ENCODE measurements at places on chromosomes 3 and 15.

DNA sequence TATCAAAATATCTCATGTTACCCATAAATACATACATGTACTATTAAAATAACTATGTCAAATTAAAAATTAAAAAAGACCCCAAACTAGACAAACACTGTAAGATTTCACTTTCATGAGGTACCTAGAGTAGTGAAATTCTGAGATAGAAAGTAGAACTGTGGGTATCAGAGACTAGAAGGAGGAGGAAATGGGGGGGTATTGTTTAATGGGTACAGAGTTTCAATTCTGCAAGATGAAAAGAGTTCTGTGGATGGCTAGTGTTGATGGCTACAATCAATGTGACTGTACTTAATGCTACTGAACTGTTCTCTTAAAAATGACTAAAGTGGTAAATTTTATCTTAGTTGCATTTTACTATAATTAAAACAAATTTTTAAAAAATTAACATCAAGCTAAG is 36.6 kb downstream of the RFX7 start:
- no peak for DNase-seq

GRCh38 chr15:71202712-71203111 is 87.4 kb downstream of the THSD4 start:
- DNase-seq: no peak

GRCh38 chr15:100836501-100836900 is 43.1 kb upstream of the ALDH1A3 start:
- DNase-seq: no peak

- DNase-seq: no peak
Measured at GRCh38 chr3:28172748-28173147, 68.7 kb upstream of the CMC1 start.

DNA sequence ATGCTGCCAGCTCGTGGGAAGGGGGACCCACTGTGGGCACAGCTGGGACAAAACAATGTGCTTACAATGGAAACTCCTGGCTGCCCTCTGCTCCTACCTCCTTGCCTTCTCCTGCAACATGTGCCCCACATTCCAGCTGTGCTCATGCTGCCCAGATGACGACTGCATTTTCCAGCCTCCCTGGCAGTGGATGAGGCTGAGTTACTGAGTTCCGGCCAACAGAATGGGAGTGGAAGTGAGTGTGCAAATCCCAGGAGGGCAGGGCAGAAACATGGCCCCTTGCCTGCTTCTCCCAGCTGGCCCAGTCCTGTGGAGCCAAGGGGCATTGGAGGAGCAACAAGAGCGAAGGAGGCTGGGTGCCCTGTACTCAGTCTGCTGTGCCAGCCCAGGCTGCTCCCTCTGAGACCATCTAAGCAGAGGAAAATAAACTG is 17.1 kb downstream of the KLF15 start:
- DNase-seq: no peak

- DNase-seq: no peak
Measured at GRCh38 chr15:75702436-75702835, 10.2 kb downstream of the CSPG4 start.

GRCh38 chr3:41073190-41073589 is 126.1 kb upstream of the CTNNB1 start:
- no peak for DNase-seq

DNA sequence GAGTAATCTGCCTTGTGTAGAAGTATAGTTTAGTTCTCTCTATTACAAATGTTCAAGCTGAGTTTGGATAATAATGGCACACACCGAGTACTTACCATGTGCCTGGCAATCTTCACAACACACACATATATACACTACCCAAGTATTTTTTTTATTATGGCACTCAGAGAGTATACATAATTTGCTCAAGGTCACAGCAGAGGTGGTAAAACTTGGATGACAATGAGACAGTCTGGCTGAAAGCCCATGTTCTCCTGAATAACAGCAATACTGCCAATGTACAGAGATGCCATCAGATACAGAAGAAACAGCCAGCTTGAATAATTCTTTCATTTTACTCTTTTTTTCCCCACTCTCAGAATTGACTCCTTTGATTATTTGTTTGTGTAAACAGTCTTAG is 460.0 kb downstream of the CNTN6 start:
- no peak for DNase-seq

- DNase-seq: no peak
Measured at GRCh38 chr3:172530101-172530561, 6.9 kb upstream of the TNFSF10 start.

DNA sequence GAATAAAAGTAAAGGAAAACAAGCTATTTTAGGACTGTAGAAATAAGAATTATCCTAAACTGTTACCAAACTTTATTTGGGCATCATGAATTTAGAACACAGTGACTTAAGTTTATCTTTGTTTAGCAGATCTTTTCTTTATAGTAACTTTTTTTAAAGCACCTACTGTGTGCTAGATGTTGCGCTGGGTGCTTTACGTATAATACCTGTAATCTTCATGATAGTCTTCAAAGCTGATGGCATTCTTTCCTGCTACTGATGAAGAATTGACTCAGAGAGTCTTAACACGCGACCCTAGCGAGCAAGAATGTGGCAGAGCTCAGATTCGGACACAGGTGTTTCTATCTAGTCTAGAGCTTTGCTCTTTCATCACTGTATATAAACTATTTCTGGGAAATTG is 53.9 kb downstream of the CHD2 start:
- no peak for DNase-seq

DNA sequence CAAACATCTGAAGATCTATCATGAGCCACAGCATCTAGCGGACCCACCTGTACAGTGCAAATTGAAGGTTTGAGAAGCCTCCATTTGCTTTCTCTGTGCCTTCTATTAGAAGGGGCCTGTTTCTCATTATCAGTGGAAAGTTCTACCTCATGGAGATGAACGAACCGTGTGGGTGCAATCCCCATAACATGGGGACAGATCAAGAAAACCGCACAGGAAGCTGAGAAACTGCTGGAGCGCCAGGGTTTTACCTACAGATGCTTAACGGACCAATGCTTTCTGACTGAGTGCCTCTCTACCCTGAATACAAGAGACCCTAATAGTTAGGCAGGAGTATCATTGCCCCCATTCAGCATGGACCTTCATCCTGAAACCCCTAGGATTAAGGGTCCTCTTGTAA is 53.5 kb downstream of the CYP19A1 start:
- no peak for DNase-seq

GRCh38 chr3:161403251-161403650 is 31.9 kb upstream of the SPTSSB start:
- DNase-seq: no peak

DNA sequence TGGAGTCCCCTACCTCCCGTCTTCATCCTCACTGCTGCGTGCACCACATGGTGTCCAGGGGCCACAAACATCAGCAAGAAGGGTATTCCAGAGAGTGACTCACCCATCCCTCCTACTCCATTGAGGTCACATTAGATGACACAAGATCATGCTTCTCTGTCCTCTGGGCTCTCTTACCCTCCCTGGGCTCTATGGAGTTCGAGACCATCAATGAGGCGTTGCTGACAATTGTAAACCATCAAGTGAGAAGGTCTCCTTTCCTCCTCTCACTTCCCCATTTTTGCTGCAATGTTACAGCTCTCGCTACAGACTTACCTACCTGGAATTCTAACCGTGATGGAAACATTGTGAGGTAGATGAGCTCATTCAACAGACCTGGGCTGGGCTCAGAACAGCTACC is 51.7 kb downstream of the HMCES start:
- no peak for DNase-seq

- no peak for DNase-seq
Measured at GRCh38 chr15:27619204-27619603, 479.9 kb downstream of the OCA2 start.

GRCh38 chr3:123370819-123371218 is 78.1 kb downstream of the ADCY5 start:
- DNase-seq: no peak

DNA sequence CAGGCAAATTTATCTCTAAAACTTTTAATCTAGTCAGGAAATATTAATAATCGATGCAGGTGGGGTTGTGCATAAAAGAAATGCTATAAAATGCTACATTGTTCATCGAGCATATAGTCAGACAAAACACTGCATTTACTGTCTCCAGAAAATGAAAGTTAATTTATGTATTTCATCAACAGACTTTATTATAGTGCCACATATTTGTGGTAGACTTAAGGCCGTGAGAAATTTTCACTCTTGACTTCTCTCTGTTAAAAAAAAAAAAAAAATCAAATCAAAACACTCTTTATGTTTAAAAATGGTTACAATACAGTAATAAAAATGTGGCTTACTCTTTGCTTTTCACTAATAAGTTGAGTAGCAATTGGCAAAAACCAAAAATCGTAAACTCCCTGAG is 67.4 kb downstream of the RBMS3 start:
- no peak for DNase-seq

DNA sequence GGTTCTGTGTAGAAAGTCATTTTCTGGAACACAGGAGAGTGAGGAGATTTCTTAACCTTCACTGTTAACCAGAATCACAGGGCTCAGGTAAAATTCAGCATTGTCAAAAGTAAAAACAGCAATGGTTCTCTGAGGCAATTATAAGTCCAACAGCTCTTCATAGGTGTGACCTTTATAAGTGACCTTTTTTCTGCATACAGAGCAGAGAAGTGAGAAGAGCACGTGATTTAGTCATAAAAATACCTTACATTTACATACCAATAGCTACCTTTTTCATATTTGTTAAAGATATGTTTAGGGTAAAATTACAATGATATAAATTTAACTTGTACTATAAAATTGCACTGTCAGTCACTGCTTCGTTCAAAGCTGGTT is 36.2 kb upstream of the ZKSCAN7 start:
- DNase-seq: no peak

- no peak for DNase-seq
Measured at GRCh38 chr3:66989860-66990696, 8.0 kb upstream of the KBTBD8 start.

Data from activated T-cell treated with anti-CD3 and anti-CD28 coated beads for 4 hours (primary cell).